IPS DF 6.9 (cell line): ENCODE measurements at places on chromosomes 11 and 22.

GRCh38 chr11:67489885-67490726, 7.3 kb downstream of the AIP start:
- DNase-seq, result no peak

DNA sequence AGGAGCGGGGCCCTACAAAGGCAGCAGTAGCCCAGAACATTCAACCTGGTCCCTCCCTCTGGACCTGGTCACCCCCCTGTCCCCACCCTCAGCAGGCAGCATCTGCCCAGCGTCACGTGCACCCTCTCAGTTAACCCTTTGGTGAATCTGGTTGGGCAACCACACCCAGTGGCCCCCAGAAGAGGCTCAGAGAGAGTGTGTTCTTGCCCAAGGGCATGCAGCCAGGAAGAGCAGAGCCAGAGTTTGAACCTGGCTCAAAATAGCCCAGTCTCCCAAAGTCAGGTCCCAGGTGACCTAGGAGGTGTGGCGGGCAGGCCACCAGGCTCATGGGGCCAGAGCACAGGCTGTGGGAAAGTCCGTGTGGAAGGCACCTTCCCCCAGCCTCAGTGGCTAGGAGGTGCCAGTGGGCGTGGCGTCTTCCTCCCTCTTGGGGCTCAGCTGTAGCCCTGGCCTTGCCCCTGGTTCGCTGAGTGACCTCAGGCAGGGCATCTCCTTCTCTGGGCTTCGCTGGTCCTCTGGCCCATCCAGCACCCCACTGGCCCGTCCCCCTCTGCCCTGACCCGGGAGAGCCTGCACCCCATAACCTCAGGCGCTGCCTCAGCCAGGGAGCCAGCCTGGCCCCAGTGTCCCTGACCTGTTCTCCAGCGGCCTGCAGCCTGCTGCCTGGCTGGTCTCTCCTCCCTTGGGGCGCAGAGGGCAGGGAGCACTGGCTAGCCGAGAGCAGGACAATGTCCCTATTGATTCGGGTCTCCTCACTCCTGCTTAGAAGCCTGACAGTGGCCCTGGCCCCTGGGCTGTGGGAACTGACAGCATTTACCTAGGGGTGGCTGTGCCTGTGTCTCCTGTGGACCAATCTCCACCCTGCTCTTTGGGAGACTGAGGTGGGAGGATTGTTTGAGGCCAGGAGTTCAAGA, 7.0 kb downstream of the ALDH3B1 start:
- DNase-seq, result no peak

- no peak for DNase-seq
Measured at GRCh38 chr11:2834503-2835273, 50.9 kb downstream of the CDKN1C start.

DNA sequence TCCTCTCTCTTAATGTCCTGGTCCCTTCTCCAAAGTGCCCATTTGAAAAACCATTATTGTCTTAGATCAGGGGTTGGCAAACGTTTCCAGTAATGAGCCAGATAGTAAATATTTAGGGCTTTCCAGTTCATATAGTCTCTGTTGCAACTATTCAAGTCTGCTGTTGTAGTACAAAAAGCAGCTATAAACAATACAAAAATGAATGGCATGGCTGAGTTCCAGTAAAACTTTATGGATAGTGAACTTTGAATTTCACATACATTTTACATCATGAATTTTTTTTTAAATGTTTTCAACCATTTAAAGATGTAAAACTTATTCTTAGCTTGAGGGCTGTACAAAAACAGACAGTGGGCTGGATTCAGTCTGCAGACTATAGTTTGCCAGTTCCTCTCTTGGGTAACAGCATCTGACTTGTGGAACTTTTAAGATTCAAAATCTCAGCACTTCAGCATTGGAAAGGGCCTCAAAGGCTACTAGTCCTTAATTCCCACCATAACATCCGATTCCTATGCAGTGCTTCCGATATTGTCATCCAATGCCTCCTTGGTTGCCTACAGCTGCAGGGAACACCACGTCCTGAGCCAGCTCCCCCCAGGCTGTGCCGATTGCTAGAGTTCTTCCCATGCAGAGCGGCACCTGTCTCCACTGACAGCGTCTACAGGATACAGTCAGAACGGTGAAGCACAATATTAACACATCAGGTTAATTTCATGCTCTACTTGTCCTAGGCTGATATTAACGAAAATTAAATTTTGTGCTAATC, 65.6 kb upstream of the E2F8 start:
- no peak for DNase-seq

GRCh38 chr11:7520981-7521487, 7.2 kb downstream of the PPFIBP2 start:
- no peak for DNase-seq

DNA sequence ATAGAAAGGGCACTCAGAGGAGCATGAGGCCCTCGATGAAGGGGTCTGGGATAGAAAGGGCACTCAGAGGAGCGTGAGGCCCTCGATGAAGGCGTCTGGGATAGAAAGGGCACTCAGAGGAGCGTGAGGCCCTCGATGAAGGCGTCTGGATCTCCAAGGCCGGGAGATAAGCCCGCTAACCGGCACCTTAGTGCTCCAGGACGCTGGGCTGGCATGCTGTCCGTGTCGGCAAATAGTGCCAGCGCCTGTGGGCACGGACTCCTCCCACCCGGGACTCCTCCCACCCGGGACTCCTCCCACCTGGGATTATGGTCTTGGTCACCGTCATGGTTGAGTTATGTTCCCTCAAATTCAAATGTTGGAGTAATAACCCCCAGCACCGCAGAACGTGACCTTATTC, 725.3 kb downstream of the BRD1 start:
- DNase-seq, result no peak
